WERI-Rb-1 (cell line): ENCODE measurements at places on chromosomes 12 and 14.

DNA sequence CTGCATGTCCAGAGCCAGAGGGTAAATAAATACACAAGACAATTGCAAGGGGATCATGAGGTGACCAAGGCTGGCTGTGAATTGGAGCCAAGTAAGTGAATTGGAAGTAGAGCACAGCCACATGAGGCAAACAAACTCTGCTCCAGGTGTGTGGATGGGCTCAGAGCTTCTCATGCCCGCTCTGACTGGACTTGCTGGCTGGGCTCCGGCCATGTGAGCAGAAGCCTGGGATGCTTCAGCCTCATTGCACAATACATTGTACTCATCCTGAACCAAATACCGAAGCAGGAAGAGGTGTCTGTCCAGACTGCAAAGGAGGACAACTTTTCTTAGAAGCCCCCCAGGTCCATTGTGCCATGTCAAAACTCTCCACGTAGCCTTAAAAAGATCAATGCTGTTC lies 193.0 kb downstream of the TTC8 start:
- no peak for DNase-seq

- no peak for DNase-seq
Measured at GRCh38 chr14:87643005-87643404, 350.0 kb downstream of the GALC start.

GRCh38 chr12:116703214-116703795 lies 34.6 kb downstream of the SPRING1 start:
- DNase-seq = peak; percentile 72

- no peak for DNase-seq
Measured at GRCh38 chr12:91173124-91173523, 9.5 kb downstream of the DCN start.

GRCh38 chr14:71011479-71011878 lies 104.2 kb downstream of the PCNX1 start:
- no peak for DNase-seq

DNA sequence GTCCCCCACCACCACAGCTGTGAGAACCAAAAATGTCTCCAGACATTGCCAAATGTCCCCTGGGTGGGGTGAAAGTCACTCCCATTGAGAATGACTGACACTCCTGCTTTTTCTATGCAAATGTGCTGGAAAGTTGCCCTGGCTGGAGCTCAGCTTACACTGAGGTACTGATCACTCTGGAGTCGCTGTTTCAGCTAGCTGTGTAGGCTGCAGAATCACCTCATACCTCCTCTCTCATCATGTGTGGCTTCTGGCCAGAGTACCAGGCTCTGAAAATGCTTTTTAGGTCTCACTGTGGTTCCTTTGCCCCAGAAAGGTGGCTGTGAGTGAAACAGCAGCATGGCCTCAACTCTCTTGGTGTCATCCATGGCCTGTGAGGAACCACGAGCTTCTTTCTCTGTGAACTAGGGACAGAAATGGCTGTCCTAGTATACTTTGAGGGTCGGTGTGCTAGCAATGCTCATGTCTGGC lies 414.4 kb downstream of the DPF3 start:
- no peak for DNase-seq

DNA sequence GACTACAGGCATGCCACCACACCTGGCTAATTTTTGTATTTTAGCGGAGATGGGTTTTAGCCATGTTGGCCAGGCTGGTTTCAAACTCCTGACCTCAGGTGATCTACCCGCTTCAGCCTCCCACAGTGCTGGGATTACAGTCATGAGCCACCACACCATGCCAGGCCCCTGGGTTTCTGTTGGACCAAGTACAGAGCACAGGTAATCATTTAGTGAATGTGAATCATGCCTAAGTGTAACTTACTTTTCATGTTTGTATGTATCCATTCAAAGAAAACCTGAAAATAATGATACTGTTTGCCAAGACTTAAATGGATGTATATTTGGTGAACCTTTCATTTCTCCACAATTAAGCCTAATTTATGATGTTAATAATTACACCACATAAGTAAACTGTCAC lies 65.9 kb downstream of the FGD6 start:
- no peak for DNase-seq

DNA sequence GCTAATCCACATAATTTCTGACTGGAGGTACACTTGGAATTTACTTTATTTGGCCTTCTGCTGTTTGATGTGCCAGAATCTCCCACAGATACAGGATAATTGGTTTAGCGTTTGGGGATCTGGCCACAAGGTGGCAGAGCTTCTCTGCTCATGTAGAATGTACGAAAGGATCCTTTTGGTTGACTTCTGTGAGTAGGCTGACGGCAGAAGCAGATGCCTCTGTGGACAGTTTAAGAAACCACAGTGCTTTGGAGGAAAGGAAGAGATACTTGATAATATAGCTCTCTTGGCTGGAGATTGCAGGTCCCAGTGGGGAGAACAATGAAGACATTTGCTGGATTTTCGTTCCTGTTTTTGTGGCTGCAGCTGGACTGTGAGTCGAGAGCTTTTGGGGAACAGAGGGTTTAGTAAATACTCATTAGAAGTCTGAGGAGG lies 75.3 kb upstream of the OR4E1 start:
- DNase-seq = peak; percentile 15

- DNase-seq = no peak
Measured at GRCh38 chr12:28909291-28909690, 239.8 kb upstream of the FAR2 start.

- DNase-seq = peak; percentile 63
Measured at GRCh38 chr12:19130224-19131024, 891 bp downstream of the PLEKHA5 start.

GRCh38 chr14:57009585-57010515 lies 199.6 kb upstream of the OTX2 start:
- DNase-seq = peak; percentile 90

DNA sequence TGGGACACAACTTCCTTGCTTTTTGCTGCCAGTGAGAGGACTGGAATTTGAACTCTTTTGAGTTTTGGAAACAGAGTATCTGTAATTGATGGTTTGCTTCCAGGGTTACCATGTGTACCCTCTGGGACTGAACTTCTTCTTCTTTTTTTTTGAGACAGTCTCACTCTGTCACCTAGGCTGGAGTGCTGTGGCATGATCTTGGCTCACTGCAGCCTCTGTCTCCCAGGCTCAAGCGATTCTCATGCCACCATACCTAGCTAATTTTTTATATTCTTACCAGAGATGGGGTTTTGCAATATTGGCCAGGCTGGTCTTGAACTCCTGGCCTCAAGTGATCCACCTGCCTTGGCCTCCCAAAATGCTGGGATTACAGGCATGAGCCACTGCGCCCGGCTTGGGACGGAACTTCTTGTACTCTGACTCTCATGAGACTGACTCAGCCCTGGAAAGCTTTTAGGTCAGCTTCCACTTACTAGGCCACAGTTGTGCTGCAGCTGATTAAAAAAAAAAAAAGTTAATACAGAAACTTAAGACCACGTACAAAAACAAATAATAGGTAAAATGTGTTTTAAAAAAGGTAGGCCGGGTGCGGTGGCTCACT lies 15.8 kb downstream of the SEL1L start:
- no peak for DNase-seq

DNA sequence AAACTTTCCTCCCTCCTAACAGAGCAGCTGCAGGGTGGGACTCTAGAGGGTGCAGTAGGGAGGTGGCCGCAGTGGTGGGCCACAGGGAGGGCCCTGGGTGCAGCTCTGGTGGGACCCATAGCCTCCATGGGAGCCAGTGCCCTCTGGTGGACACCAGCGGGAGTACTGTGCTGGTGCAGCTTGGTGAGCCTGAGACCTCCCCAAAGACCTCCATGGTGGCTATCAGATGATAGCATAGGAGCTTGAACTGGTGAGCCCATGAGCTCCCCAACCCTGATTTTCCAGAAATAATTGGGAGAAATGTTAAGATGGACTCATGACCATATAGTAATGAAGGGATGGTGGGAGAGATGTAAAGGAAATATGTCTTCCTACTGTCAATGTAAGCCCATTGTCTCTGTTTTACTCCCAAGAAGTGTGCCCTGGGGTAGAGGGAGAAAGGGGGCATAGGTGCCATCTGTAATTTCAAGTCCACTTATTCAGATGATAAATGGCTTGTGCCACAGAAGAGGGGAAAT lies 98.7 kb downstream of the GAS2L3 start:
- peak; percentile 50 for DNase-seq

DNA sequence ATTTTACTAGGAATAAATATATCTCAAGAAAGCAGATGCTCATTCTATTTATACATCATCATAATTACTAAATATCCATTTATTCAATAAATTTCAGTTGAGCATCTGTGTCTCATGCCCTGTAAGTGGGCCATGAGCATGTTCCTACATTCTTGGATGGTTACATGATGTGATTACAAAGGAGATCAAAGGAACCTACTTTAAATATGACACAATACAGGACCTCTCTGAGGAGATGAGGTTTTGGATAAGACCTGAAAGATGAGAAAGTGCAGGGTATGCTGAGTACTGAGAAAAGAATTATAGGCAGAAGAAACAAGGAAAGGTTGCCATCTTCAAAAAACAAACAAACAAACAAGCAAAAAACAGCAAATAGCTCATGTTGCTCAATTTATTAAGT lies 105.4 kb upstream of the CNTN1 start:
- DNase-seq = no peak

DNA sequence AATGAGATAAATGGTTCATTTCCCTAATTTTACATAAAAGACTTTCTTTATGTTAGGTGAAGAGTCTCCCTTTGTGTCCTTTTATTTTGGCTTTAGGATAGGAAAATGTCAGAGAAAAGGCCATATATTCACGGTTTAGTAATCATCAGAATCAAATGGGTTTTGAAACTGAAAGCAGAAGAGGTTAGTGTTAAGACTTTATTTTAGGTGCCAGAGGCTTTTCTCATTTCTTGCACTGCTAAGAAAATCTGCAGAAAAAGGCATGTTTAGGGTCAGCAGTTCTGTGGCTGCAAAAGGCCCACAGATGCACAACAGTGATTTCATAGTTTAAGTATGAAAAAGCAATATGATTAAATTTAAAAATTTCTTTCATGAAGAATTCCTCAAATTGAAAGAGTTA lies 80.4 kb upstream of the SINHCAF start:
- no peak for DNase-seq

DNA sequence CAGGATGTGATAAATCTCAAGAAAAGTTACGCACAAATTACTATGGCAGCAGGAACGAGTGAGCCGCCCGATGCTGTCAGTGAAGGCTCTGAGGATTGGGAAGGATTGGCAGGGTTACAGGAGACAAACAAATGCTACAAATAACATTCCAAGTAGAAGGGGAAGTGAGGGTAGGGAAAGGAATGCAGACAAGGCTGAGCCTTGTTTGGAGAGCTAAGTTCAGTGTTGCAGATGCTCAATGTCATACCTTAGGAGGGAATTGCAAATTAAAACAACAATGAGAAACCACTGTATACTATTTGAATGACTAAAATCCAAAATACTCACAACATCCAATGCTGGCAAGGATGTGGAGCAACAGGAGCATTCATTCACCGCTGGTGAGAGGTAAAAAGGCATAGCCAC lies 1.3 kb downstream of the CLEC9A start:
- DNase-seq = no peak

GRCh38 chr12:100967189-100967588 lies 172.6 kb downstream of the ANO4 start:
- no peak for DNase-seq

GRCh38 chr12:103273645-103274044 lies 222.1 kb downstream of the C12orf42 start:
- DNase-seq = no peak

GRCh38 chr12:7346551-7347225 lies 42.8 kb downstream of the ACSM4 start:
- DNase-seq = no peak

- peak; percentile 57 for DNase-seq
Measured at GRCh38 chr12:132174839-132175490, 30.7 kb downstream of the NOC4L start.

GRCh38 chr12:94789510-94790225 lies 139.3 kb upstream of the TMCC3 start:
- DNase-seq = no peak

DNA sequence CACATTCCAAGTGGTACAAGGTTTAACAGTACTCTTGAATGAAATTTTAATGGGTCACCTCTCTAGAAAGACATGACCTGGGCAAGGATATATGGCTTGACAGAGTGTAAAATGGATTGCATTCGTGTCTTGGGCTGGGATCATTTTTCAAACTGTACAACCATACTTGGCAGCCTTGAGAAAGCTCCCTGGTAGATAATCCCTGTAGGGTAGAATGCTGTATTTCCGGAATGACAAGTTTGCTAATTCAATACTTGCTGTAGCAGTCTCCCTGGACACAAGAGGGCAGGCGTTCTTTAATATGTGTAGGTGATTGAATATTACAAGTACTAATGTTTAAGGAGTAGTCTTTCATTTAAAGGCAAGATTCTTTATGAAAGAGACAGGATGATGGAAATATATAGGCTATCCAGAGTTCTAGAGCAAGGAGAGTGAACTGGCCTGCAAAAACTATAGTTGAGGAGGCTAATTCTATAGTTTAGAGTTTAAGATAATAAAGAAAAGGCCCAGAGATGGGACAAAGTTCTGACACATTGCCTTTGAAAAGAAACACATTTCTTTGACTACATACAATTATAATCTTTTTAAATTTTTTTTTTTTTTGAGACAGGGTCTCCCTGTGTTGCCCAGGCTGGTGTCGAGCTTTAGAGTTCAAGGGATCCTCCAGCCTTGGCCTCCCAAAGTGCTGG lies 53.4 kb downstream of the PLBD1 start:
- DNase-seq = peak; percentile 39

- no peak for DNase-seq
Measured at GRCh38 chr14:76329951-76330350, 46.0 kb upstream of the ESRRB start.

GRCh38 chr12:58602179-58602578 lies 318.1 kb downstream of the LRIG3 start:
- DNase-seq = no peak

DNA sequence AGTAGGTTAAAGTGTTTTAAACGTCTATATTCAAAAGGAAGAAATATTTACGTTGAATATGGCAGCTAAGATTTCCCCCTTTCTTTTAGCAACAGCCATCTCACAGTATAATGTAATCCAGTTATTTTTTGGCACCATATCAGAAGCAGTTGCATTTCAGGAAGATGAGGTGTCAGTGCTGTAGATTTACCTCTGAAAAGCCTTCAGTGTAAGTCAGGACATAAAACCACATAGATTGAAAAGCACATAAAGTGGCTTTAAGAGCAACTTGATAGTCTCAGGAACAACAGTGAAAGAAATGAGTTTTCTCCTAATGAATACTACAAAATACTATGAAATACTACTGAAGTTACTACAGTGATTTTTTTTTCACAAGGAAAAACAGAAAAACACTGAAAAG lies 6.9 kb downstream of the MLH3 start:
- no peak for DNase-seq

DNA sequence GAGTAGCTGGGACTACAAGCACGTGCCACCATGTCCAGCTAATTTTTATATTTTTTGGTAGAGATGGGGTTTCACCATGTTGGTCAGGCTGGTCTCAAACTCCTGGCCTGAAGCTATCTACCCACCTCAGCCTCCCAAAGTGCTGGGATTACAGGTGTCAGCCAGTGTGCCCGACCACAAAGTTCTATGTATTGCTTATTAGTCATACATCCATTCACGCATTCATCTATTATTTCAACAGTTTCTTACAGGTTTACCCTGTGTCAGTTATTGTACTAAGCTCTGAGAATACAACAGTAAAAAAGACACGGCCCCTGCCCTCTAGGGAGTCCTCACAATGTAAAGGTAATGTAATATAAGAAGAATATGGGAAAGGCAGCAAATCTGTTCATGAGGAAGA lies 188.9 kb upstream of the BTG1 start:
- DNase-seq = no peak
